ENCODE measurements at places on chromosomes 6 and 20.

- no peak for DNase-seq
Measured at GRCh38 chr6:87921034-87921433, 126.6 kb upstream of the SPACA1 start.

DNA sequence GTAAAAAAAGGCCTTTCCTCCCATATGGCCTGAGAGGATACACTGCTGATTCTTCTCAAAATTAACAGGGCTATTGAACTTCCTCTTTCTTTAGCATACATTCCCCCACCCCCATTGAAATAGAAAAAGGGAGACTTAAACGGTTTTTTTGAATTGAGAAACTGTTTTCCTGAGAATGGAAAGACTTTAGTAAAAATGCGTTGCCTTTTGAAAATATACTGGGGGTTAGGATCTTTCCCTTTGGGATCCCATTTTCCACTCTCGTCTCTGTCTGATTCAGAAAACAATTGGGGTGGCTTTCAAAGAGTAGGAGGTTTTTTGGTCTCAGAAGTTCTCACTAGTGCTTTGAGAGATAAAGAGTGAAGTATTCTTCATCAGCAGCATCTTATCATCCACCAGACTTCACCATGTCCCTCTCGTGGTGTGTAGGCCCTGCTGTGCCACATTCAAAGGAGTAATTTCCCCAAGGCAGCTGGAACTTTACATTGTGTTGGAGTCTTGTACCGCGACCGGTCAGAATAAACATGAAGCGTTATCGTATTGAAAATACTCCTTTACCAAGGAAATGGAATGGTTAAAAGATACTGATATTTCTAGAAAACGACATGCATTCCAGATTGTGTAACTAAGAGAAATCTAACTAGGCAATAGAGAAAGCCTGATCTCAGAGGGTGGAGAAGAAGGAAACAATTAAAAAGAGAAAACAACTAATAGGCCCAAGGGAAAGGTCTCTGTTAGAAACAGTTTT is 10.6 kb downstream of the MYB start:
- DNase-seq, result no peak

DNA sequence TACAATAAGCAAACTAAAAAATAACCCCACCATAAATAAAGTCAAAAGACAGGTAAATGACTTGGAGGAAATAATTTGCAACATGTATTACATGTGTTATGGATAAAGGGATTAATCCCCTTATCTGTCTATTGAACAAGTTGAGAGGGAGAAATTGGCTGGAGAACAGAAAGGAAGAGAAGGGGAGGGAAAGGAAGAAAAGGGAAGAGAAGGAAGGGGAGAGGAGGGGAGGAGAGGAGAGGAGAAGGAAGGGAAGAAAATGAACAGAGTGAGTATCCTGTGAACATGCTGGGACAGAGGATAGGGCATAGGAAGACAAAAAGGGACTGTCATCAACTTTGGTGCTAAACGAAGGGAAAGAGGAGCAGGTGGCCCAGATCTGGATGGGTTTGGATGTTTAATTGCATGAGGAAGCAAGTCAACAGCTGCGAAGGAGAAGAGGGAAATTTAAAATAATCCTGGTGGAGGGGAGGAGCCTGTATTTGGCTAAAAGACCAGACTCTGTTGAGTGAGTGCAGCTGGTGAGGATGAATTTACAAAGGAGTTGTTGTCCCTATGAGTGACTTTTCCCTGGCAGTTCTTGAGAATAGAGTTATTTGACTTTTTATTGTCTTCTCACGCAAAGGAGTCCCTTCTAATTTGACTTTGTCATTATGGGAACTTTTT is 14.2 kb upstream of the SHLD1 start:
- no peak for DNase-seq

GRCh38 chr20:4113615-4114603 is 98.6 kb upstream of the RNF24 start:
- no peak for DNase-seq

DNA sequence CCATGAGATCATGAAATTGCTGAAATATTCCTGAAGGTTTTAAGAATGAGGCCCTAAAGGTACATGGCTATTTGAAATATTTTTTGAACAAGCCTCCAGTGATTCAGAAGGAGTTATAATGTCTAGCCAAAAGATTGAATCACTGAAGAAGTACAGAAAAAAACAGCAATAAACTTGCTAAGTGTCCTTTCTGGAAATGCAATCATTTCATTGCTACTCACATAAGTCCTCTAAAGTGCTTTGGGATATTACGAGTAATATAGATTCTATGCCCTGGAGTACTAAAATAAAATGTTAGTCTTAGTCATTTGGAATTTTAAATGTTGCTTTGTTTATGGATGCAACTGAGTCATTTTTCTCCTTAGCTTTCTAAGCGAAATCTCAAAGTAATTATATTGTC is 32.7 kb downstream of the CENPW start:
- no peak for DNase-seq
